ENCODE measurements at places on chromosomes 13 and 19.
A peak's percentile ranks its signal among the peaks of the same experiment; 100 is the strongest.

- no peak for DNase-seq
Observed at GRCh38 chr19:40461669-40462221, 3.8 kb downstream of the BLVRB start.

DNA sequence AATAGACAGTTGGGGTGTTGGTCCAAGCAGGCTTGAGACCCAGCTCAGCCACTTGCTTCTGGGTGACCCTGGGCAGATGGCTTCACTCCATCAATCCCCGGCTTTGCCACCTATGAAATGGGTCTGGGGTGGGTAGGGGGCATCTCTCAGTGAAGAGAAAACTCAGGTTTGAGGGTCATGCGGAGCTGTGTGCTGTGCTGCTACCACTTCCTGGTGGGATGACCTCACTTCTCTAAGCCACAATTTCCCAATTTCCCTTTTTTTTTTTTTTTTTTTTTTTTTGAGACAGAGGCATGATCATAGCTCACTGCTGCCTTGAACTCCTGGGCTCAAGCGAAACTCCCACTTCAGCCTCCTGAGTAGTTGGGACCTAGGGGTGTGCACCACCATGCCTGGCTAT is 4.6 kb upstream of the PLAUR start:
- DNase-seq, result no peak

GRCh38 chr13:78398743-78399410 is 204.5 kb downstream of the POU4F1 start:
- no peak for DNase-seq

DNA sequence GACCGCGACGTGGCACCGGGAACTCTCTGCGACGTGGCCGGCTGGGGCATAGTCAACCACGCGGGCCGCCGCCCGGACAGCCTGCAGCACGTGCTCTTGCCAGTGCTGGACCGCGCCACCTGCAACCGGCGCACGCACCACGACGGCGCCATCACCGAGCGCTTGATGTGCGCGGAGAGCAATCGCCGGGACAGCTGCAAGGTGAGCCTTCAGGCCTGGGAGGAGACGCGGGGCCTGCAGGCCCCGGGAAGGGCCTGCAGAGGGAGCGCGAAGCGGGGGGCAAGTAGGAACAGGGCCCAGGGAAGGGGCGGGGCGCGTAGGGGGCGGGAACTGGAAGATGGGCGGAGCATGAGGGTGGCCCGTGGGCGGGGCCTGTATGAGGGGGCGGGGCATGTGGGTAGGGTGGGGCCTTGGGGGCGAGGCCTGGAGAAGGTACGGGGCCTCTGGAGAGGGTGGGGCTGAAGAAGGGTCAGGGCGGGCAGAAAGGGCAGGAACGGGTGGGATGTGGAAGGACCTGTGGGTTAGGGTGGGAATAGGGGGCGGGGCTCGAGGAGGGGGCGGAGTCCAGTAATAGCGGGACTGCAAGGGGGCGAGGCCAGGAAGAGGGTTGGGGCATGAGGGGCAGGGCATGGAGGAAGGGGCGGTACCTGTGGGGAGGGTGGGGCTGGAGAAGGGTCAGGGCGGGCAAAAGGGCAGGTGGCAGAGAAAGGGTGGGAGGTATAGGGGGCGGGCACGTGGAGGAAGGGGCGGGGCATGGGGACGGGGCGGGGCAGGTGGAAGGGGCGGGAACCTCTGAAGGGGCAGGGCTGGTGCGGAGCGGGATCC is 2.5 kb downstream of the CFD start:
- no peak for DNase-seq

DNA sequence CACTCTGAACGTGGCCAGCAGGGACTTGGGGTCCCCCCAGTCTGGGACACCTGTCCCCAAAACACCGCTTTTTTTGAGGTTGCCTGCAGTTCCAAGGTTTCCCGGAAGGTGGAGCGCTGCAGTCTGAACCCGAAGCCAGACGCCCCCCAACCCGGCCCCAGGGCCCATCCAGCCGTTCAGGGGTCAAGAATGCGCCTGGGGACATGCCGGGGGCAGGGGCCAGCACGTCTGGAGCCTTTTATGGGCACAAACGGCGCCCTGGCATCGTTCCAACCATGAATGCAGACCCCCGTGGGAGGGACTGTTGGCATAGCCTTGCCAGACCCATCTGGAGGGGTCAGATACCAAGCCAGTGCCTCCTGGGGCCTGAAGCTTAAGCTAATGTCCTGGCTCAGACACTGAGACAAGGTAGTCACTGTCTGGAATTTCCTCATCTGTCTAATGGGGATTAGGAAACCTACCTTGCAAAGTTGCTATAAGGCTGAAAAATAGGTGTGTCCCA is 6.9 kb downstream of the S1PR5 start:
- no peak for DNase-seq

DNA sequence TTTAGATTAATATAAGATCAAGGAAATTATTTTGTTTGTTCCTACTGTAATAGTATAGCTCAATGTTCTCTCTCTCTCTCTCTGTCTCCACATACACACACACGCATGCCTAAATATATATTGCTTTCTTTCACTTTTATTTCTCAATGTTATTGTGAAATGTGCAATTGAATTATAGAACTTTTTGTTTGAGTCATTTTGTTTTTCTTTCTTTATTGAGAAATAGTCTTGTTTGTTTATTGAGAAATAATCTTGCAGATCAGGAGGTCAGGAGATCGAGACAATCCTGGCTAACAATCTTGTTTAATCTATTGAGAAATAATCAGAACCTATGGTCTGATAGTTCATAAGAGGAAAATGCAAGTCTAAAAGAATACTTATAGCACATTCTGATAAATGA is 1581.3 kb downstream of the EFNB2 start:
- no peak for DNase-seq

DNA sequence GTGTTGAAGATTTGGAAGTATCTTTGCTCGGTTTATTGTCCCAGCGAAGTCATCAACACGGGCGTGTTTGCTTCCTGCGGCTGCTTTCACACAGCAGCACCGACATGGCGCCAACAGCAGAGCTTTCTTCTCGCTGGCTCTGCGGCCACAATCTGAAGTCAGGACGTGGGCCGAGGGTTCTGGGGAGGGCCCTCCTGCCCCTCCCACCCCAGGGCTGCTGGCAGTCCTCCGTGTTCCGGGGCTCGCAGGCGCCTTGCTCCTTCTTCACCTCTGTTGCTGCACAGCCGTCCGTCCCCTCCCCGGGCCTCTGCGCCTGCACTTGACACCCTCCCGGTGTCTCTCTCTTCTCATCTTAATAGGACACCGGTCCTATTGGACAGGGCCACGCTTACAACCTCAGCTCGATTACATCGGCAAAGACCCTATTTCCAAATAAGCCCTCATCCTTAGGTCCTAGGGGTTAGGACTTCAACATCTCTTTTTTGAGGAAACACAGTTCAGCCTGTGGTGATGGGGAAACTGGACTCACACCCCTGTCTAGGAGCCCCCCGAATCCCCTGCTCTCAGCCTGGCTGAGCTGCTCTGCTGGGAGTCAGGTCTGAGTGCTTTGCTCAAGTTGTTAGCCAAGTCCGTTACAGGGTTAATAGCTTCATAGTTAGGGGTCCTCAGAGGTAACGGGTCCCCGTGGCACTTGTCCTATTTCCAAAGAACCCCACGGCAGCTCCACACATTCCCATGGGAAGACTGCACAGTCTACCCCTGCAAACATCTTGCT is 2.7 kb upstream of the TEX29 start:
- no peak for DNase-seq

GRCh38 chr13:25738342-25739196 is 313.2 kb downstream of the SHISA2 start:
- DNase-seq, result no peak

DNA sequence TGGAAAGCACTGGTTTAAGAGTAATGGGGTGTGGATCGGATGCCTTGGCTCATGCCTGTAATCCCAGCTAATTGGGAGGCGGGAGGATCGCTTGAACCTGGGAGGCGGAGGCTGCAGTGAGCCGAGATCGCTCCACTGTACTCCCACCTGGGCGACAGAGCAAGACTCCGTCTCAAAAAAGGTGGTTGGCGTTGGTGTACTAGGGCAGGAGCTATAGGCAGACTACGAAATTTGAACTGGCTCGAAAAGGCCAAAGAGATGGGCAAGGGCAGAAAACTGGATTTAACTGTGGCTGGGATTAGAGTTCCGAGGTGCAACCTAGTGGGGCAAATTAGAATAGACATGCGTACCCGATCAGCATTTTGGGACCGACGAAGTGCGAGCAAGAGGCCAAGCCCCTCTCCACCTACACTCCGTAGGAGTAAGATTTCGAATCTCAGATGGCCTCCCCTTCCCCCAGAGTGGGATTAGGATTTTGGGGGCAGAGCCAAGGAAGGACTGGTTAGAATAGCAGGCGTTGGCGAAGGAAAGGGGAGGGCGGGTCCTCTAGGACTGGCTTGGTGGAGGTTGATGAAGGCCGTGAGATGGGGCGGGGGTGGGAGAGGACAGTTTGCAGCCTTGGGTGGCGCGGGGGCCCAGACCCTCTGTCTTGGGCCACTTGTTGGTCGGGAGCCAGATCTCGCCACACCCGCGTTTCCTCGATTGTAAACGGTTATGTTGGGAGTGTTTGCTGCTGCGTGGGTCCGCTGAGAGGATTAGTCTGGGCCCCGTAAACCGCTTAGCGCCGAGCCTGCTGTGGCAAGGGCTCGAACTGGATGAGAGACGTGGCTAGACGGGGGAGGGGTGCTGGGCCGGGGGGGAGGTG is 2.0 kb upstream of the INAFM1 start:
- no peak for DNase-seq

- no peak for DNase-seq
Observed at GRCh38 chr19:3792114-3792513, 5.9 kb upstream of the MATK start.

DNA sequence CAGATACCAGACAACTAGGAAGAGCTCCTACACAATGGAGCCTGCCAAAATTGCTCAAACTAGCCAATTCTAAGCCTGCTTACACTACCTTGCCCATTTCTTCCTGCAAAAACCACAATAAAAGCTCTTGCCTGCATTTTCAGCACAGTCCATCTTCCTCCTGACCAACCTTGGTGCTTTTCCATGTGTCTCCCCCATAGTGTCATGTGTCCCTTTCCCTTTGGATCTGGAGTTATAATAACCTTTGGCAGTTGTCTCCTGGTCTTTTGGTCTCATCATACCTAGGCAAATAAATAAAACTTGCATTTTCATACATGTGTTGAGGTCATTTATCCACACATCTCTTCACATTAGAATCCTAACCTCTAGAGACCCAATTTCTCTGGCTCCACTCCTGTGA is 203.1 kb upstream of the TRPC4 start:
- DNase-seq, result no peak

- no peak for DNase-seq
Observed at GRCh38 chr19:38316477-38317067, 825 bp upstream of the YIF1B start.

- DNase-seq, result no peak
Observed at GRCh38 chr13:42625611-42626010, 51.7 kb downstream of the TNFSF11 start.

- no peak for DNase-seq
Observed at GRCh38 chr13:44211286-44211685, 162.3 kb upstream of the SERP2 start.

DNA sequence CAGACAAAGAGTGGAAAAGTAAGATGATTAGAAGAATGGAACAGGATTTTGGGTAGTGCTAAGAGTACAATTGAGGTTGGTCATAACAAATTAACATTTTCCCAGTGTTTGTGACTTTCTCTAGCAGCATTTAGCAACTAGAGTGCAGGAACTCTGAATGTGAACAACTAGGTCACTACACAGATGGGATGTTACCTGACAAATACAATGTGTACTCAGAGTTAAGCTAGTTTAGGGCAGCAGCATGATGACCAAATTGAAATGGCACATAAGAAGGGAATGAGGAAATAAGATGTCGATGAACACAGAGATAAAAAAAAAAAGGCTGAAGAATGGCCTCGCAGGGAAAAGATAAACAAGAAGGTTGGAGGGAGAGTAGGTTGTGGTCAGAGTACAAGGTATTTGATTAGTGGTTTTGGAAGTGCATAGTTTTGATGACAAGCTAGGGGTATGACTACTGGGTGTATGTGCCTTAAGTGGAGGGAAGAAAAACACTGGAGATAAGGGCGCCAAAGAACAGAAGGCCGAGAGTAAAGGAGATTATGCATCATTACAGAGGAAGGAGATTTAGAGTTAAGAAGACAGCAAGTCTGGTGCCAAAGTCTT is 381.1 kb downstream of the FGF14 start:
- DNase-seq, result no peak

GRCh38 chr13:36919171-36919832 is 736 bp downstream of the SMAD9 start:
- peak; percentile 60 for DNase-seq

DNA sequence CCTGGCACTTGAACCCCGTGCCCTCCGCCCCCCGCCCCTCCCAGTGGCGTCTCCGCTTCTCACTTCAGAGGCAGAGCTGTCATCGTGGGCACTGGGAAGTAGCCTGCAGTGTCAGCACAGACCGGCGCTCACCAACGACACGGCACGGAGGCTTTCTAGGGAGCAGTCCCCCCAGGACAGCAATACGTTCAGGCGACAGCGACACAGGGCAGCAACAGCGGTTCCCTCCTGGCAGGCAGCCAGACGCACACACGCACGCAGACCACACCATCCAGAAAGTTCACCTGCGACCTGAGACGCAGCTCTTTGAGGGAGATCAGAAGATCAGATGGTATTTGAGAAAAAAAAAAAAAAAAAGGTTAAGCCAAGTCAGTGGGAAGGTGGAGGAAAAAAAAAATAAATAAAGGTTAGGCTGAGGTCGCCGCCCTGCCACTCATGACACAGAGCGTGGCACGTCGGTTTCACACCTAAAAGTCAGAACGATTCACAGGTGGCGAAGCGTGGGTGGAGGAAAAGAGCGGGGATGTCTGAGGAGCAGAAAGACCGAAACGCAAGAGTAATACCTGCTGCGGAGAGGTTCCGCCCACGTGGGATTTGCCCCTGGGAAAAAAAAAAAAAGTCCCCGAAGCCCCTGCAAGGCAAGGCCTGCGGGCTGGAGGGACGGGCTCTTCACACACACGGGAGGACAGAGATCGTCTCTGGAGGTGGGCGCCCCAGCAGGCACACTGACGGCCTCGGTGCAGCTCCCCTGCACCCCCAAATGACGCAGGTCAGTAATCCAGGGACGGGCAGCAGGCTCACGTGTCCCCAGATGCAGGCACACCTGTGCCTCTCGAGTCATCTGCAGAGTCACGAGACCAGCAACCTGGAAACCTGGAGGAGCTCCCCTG is 94.5 kb downstream of the GNG7 start:
- no peak for DNase-seq

- no peak for DNase-seq
Observed at GRCh38 chr13:21620861-21621260, 16.9 kb upstream of the MICU2 start.

DNA sequence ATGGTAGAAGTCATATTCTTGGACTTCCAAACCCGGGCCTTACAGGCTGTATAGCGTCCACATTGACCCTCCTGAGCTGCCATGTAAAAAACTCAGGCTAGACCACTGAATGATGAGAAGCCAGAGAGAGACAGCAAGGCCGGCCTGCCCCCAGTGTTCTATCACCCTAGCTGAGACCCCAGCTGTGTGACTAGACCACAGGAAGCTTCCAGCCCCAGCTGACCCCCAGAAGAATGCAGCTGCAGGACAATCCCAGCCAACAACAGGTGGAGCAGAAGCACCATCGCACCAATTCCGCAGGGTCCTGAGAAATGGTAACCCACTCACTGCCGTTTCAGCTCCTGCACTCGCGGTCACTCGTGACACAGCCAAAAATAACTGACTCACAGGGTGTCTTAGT is 2.9 kb upstream of the ATP11A start:
- DNase-seq, result no peak

GRCh38 chr19:48672994-48673393 is at the start of gene NTN5:
NTN5 (minus strand) TSS chr19:48673017; CDS start chr19:48670986, 2,031 bp downstream.
- no peak for DNase-seq
